ENCODE measurements at places on chromosomes 16 and 17.
A peak's percentile ranks its signal among the peaks of the same experiment; 100 is the strongest.

DNA sequence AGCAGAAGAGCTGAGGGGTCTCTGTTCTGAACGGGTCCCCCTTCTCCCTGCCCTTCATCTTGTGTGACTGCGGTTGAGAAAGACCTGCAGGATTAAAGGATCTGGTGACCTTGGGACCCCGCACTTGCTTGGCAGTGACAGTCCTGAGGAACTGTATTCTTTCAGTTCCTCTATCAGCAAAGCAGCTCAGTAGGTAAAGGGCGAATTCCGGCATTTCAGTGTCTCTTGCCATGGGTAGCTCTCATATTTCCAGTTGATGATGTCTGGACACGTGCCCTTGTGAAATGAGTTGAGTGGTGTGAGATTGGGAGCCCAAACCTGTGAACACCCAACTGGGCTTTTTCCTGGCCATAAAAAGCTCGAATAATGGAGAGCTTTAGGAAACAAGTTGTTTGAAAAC lies 135.7 kb downstream of the PRKCA start:
- DNase-seq, result no peak

DNA sequence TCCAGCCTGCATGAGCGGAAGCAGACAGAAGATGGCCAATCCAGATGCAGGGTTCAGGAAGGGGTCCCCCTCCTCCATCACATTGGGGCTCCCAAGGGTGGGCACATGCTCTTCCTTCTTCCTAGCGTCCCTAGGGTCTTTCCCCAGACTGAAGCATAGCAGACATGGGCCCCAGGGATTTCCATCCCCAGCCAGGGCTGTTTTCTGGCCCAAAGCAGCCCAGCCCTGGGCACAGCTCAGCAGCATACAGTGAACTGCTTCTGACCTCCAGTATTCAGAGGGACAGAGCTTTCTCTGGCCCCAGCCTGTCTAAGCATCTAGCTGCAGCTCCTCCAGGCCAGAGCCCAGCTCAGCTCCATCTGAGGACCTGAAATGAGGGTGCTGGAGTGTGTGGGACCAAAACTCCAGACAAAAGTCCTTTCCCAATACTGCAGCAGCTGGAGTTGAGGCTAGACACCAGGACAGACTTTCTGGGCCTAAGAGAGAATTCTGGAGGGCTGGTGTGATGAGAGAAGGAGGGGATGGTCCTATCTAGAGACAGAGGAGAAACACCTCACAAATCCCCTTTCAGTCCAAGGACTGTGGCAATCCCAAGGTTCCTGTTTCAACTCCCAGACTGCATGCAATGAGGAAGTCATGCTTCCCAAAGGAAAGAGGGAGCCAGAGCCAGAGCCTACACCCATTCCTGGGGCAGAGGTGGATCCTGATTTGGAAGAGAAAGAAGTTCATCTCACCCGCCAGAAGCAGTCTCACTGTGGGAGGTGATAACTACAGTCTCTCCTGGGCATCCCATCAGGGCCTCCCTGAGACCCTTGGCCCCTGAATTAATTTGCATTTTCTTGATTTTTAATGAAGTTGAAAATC lies 4.5 kb upstream of the FOXN1 start:
- no peak for DNase-seq

GRCh38 chr17:44396946-44397345 lies 7.5 kb upstream of the ITGA2B start:
- DNase-seq, result no peak

GRCh38 chr17:10699856-10700255 lies 2.5 kb downstream of the ADPRM start:
- no peak for DNase-seq

GRCh38 chr17:58307468-58308172 lies 21.0 kb downstream of the TSPOAP1 start:
- no peak for DNase-seq

DNA sequence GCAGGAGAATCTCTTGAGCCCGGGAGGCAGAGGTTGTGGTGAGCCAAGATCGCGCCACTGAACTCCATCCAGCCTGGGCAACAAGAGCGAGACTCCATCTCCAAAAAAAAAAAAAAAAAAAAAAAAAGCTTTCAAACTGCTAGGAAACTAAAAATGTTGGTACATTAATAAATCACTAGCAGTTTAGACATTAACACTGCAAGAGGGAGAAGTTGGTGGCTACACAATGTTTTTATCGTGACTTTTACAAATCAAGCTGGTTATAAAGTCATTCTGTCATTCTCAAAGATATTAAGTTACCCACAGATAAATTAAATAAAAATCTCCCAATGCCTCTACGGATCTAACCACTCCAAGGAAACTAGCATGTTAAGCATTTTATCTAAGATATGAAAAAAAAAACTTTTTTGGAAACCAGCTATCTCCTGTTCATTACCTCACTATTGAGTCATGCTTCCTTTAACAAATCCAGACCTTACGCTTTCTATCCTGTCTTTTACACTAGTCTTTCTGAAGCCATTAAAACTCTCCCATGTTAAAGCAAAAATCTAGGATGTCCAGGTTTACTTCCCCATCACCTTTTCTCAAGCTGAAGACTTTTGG lies 85.9 kb upstream of the SMURF2 start:
- no peak for DNase-seq

- DNase-seq, result no peak
Measured at GRCh38 chr17:82324566-82325285, 7.3 kb upstream of the CD7 start.

- DNase-seq, result no peak
Measured at GRCh38 chr16:73420244-73420643, 372.3 kb upstream of the ZFHX3 start.

GRCh38 chr16:19210968-19211367 lies 42.9 kb downstream of the SYT17 start:
- DNase-seq, result no peak

- no peak for DNase-seq
Measured at GRCh38 chr17:44807093-44807816, 22.8 kb downstream of the GJC1 start.

DNA sequence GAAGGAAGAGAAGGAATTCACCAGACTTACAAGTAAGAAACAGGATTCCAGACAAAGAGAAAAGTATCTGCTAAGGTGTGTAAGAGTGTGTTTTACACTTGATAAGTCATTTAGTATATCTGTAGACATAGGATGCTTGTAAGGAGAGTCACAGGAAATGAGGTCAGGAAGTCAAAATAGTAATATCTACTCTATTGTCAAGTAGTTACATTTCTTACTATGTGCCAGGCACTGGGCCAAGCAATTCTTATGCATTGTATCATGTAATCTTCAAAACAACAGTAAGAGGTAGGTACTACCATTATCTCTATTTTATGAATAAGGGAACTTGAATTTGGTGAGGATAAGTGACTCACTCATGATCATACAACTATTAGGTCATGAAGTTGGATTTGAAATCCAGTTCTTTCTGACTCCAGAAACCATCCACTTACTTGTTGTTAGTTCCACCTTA lies 129.1 kb downstream of the SNX11 start:
- no peak for DNase-seq

DNA sequence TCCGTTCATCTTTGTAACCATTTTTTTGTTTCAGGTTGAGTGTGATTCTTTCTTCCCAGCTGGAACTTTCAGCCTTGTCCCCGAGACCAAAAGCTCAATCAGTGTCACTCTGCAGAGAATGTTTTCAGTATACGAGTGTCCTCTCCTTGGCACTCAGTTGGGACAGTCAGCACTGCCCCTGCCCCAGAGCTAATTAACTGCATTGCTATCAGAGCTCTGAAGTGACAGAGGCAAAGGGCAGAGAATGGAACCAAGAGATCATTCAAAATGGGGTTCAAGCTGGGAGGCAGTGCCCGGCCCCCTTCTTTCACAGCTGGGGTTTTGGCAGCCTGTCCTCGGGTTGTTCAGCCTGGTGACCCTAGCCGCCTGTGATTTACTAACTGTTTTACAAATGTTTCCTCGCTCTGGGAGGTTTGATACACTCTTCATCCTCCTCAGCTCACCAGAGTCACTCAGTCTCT lies 195.9 kb upstream of the TBX2 start:
- no peak for DNase-seq

GRCh38 chr16:67606632-67607031 lies 38.3 kb upstream of the CARMIL2 start:
- no peak for DNase-seq

DNA sequence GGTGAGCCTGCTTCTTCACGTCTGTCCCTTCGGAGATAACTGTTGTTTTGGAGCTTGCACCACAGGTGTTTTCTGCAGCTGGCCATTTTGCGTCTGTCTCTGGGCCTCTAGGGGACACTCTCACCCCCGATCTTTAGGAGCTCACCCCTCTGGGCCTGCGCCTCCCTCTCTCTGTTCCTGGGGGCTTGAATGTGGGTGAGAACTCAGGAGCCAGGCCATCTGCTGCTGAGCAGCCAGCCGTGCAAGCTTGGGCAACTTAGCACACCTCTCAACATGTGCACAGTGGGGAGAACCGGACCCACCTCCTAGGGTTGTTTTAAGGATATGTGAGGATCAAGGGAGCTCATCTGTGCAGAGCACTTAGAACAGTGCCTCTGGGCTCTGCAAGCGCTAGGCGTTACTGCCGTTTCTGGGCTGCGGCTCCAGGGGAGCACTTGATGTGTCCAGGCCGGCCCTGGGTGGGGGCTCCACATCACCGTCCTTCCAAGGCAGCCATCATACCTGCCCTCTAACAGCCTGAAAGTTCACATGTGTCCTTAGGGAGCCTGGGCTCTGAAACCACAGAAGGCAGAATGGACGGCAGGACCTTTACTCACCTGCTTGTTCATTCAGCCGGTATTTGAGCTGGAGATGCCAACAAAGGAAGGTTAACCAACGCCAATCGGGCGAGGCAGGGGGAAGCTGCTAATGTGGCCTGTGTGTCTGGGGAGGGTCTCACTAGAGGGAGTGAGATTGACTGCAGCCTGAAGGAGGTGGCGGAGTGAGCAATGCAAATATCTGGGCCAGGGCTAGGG lies 66.3 kb downstream of the MRC2 start:
- no peak for DNase-seq

GRCh38 chr16:28834349-28834748 lies 11.6 kb downstream of the ATXN2L start:
- no peak for DNase-seq

- DNase-seq, result peak; percentile 67
Measured at GRCh38 chr17:48636177-48637018, 10.2 kb upstream of the HOXB9 start.

- DNase-seq, result no peak
Measured at GRCh38 chr16:31134091-31134571, 1.4 kb downstream of the PRSS8 start.

- no peak for DNase-seq
Measured at GRCh38 chr16:27084307-27085028, 17.7 kb downstream of the C16orf82 start.

DNA sequence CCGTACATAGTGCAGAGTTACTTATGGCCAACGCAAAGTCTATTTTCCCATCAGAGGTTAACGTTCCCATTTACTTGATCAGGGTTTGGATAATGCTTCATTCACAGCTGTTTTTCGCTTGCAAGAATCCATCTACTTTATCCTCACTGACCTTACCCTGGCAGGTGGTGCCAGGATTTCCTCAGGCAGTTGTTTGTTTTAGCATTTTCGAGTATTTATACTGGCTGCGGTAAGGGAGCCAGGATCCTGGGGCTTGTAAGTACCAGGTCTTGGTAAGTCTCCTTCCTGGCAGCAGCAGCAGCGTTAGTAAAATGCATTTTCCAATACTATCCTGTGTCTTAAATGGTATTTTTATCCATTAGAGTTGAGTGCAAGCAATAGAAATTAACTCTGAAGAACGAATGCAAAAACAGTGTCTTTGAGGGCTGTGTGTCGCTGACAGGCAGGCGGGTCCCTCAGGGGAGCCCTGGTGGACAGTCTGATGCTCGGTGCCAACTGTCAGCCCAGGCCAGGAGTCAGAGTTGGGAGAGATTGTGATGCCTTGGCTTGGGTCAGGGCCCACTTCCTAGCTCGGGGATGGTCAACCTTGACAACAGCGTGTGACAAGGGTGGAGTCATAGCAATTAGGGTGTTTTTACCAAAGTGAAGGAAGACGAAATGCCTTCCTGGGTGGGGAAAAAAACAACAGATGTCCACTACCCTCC lies 92.4 kb upstream of the HSBP1 start:
- no peak for DNase-seq

GRCh38 chr16:57540906-57541753 lies 1.3 kb upstream of the ADGRG5 start:
- no peak for DNase-seq

DNA sequence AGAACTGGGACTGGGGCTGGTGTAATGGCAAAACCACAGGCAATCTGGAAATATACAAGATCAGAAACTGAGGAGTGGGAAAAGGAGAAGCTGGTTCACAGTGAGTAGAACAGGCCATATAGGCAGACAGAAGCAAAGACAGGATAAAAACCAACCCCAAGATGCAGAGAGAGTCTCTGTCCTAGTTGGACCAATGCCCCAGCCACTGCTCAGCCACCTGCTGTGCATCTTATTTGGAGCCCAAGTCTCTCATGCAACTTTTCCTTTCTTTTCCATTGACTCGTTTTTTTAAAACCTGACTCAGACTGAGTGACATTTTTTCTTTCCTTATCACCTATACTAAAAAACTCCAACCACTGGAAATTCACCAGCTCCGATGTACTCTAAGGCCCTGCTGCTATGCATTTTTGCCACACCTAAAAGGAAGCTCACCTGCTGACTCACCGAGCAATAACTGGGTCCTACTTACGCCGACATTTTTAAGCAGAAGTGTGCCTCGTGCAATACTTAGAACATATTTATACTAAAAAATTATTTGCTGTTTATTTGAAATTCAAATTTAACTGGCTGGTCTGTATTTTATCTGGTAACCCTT lies 100.8 kb upstream of the XYLT1 start:
- no peak for DNase-seq

DNA sequence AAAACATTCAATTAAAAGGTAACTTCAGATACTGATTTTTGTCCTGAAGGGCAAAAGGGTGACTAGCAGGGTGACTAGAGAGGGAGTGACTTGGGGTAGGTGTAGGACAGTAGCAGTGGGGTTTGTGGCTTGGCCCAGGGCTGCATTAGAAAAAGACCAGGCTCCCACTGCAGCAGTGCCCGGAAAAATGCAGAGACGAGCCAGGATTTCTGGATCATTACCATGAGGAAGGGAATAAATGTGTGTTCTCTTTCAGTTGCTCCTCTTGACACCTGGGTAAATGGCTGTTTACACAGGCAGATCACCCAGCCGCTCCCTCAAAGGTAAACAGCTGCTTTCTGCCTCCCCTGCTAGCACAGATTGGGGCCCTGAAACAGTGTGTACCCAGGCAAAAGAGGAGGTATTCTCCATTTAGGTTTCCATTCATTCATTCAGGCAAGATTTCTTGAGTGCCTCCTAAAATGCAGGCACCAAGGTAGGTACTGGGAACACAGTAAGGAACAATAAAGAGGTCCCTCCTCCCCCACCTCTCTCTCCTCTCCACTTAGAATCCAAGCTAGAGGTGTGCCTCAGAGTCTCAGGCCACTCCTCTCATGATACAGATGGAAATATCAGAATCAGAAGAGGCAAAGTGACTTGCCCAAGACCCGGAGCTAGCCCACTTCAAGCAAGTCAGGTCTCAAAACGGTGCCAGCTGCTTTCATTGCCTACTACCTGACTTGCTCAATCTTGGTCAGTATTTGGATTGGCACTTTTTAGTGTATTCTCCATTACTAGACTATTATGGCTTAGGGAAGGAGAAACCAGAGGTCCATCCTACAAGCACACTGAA lies 15.2 kb upstream of the TOX3 start:
- DNase-seq, result no peak

- no peak for DNase-seq
Measured at GRCh38 chr16:48252013-48252412, 4.7 kb upstream of the ABCC11 start.

- DNase-seq, result no peak
Measured at GRCh38 chr16:87930456-87930855, 5.9 kb downstream of the CA5A start.

All from activated CD4-positive, CD25-positive, alpha-beta regulatory T cell treated with anti-CD3 and anti-CD28 coated beads, Interleukin-2, amount 50 U/mL, for 72 hours (primary cell).